Stimulated activated CD4-positive, alpha-beta T cell treated with anti-CD3 and anti-CD28 coated beads, Interleukin-1b, Interleukin-23, amount 100 ng/mL, for 1 hour (primary cell): ENCODE measurements at places on chromosomes 5 and 9.

DNA sequence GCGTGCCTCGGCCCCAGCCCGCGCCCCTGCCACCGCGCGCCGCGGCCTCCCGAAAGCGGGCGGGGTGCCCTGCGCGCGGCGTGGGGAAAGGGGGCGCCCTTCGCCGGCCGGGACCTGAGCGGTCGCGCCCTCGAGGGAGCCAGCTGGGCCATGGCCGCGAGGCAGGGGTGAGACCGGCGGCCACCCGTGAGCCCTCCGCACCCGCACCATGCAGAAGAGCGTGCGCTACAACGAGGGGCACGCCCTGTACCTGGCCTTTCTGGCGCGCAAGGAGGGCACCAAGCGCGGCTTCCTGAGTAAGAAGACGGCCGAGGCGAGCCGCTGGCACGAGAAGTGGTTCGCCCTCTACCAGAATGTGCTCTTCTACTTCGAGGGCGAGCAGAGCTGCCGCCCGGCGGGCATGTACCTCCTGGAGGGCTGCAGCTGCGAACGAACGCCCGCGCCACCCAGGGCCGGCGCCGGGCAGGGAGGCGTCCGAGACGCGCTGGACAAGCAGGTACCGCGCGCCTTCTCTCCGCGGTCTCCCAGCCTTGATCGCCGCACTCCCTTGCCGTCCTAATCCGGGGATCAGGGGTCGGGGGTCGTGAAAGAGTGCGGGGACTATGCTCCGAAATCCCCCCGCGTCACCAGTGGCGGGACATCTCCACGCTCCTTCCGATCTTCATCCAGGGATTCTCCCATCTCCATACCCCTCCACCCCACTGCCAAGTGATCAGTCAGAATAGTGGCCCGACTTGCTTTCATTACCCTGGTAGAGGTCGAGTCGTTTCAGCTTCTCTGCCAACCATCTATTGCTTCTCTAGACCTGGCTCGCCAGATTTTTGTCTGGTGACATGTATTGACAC, 590 bp downstream of the RASGRF2 start:
- peak; percentile 10 for DNase-seq

DNA sequence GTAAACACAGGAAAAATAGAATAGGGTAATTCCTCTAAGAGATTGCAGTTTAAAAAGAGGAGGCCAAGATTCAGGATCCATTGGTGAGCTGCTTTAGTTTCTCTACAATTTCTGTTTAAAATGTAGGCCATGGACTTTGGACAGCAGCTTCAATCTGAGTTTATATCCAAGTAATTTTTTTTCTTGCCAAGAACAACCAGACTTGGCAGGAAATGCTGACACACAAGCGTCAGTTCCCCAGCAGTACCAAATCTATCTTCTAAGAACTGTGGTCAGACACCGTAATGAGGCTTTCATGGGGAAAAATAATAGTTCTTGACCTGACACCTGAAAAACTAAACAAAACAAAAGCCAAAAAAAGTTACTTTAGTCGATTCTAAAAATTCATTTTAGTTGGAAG, 528.8 kb downstream of the CSNK1G3 start:
- no peak for DNase-seq

GRCh38 chr5:60803712-60804111, 40.4 kb downstream of the ELOVL7 start:
- DNase-seq: no peak

DNA sequence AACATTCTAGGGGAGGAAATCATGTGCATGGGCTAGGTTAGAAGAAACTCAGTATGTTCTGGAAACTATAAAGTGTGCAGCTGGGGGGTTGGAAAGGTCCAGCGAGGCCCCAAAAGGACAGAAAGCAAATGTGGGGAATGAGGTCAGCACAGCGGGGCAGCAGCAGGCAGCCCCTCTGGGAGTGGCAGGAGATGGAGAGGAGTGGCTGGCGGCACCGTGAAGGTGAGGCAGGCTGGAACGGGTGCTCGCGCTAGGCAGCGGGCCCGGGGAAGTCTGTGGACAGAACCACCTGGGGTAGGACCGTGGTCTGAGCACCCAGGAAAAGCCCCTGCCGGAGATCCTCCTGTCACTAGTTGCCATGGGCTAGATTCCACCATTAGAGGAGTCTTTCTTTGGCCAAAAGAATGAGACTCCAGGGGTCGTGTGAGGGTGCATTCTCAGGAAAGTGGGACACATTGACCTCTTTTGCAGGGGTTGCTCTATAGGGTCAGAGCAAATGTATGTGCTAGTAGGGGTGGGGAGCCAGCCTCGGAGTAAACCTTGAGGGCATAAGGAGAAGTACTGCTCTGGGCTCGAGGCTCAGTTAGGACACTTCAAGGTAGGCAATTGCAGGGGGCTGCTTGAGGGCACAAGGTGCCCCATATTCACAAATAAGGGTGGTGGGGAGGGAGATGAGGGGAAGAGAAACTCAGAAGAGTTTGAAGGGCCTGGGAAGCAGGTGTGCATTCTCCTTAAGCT, 61.2 kb downstream of the IL6ST start:
- DNase-seq: no peak
